AG09309 (cell line): ENCODE measurements at places on chromosomes 7 and 10.

GRCh38 chr10:123999956-124000615, 93.3 kb downstream of the CHST15 start:
- DNase-seq: no peak

DNA sequence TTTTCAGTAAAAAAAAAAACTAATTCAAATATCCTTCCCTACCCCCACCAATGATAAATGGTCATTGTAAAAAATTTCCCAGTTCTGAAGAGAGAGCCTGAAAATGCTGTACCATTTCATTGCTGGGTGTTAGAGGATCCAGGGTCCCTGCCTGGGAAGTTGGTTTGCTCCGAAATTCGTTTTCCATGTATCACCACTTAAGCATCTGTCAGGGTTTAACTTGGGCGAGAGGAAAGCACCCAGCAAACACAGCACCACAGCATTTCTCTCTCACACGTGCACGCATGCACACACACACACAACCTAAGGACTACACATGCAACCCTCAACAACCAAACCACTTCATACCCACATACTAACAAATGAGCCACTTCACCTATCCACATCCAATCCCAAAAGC, 42.1 kb upstream of the EMX2 start:
- no peak for DNase-seq

GRCh38 chr10:28798428-28798955, 121.2 kb downstream of the BAMBI start:
- no peak for DNase-seq

GRCh38 chr10:31599626-31600504, 280.8 kb downstream of the ZEB1 start:
- DNase-seq: no peak

DNA sequence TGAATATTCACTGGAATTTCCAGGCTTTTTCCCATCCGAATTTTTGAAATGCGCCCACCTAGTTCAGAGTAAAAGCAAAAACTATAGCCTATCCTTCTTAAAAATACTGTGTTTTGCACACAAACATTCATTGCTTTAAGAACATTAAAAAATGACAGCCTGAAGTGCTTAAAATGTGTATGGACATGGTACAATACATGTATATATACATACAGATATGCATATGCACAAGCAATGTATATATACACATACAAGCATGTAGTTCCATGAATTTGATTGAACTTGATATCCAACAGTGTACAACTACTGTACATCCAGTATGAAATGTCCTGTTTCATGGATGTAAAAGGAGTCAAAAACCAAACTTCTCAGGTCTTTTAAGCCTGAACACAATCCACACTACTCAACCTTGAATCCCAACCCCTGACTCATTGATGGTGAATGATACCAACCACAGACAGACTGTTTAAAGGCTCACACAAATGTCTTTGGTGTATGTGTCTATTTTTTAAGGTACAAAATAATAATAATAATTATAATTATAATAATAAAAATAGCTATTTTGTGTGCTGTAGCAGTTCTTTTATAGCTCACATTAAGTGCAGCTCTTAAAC, 14.8 kb downstream of the INHBA start:
- DNase-seq: no peak
